ENCODE measurements at places on chromosomes 6 and 20.

DNA sequence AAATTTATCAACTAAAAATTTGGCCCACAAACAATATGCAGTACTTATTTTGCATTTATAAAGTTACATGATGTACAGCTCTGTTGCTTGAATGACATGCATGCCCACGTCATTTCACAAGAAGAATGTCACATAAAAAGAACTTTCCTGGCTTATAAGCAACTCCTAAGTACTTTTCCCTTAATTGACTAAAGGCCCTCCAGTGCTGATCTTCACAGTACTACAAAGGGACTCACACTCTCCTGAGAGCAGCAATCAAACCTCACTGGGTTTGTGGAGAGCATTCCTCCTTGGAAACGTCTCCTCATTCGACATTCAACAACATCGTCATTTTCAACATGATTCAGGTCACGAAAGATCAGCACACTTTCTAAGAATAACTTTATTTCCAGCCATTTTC is 111.1 kb downstream of the IPCEF1 start:
- DNase-seq: no peak

DNA sequence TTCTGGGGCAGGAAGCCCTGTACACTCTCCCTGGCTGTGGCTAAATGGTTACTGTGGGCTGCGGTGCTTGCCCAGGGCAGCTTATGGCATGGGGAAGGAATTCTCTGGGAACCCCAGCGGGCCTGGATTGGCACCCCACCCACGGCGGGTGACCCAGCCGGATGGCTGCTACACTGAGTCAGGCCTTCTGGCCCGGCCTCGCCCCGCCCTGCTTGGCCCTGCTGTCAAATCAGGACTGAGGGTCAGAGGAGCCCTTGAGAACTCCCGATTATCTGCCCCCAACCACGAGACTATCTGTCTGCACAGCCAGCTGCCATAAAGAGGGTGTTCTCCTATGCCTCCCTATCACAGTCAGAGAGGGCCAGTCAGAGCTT is 7.3 kb upstream of the ITPR3 start:
- no peak for DNase-seq

- no peak for DNase-seq
These were observed 159.7 kb upstream of the ZNF337 start for GRCh38 chr20:25856256-25856884.

- no peak for DNase-seq
These were observed 28.0 kb upstream of the CST5 start for GRCh38 chr20:23907579-23907978.

GRCh38 chr6:34555328-34555727 is 801 bp downstream of the SPDEF start:
- no peak for DNase-seq

- no peak for DNase-seq
These were observed 176.2 kb upstream of the CNR1 start for GRCh38 chr6:88342336-88342735.

- no peak for DNase-seq
These were observed 75.1 kb downstream of the SEL1L2 start for GRCh38 chr20:13915284-13915683.

DNA sequence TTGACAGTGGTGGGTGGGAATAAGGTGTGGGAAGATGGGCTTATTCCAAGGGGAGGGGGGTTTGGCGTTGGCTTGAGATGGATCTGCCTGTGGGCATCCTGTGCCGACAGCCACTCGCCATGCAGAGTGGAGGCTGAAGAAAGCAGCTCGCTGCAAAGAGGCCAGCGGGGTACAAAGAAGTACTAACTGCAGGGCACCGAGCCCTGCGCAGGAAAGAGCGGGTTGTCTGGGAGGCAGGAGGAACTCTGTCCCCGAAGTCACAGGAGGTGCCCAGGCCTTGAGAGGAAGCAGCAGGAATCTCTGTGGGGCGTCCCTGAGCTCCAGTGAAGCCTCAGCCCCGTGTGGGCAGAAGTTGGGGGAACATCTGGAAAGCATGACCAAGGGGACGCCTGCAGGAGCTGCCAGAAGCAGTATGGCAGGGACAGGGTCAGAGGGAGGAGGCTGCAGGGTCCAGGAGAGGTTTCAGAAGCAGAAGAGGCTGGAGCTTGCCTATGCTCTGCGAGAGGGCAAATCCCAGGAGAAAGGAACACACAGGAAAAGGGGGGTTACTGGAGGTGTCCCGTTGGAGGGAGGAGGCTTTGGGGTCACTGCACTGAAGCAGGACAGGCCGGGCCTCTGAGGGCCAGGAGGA is 77.2 kb downstream of the THBS2 start:
- no peak for DNase-seq

DNA sequence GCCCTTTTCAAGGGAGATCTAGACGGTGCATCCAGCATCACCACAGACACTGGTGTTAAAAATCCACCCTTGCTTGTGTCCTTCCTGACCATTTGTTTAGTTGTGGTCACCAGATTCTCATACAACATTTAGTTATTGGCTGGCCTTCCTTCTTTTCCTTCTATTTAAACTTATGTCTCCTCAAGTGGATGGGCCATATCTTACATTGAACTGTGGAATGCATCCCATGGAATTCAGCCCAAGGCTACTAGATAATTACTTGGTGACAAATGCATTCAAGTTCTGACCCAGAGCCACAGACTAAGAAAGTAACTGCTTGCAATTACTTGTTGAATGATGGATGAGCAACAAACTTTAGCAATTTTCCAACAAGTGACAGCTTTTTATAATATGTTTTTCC is 198.9 kb upstream of the SSTR4 start:
- no peak for DNase-seq

DNA sequence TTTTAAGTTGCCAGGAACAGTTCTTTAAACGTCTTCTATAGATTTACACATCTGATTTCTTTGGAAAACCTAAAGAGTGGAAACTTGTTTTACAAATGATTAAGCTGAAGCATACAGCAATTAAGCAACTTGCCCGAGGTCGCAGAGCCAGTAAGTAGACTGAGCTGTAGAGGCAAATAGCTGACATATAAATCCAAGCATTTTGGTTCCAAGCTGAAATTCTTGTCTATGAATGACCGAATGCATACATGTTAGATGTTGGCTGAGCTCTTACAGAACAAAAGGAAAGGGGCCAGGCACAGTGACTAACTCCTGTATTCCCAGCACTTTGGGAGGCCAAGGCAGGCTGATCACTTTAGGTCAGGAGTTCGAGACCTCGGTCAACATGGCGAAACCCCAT is 101.8 kb upstream of the SGK1 start:
- DNase-seq: no peak

DNA sequence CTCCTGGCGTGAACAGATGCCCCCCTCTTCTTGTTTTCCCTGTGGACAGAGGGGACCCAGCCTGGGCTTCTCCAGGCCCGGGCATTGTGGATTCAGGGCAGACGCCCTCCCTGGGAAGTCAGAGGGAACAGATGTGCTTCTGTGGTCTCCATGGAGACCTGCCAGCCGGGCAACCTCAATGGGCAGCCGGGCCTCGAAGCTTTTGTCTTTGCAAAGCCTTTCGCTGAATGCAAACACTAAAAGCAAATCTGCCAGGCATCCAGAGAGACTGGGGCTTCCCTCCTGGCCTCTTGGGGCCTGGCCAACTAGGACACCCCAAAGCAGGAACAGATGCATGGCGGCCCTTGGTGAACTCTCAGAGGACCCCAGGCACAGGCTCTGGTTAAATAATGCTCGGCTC is 370.0 kb upstream of the SULF2 start:
- DNase-seq: no peak

DNA sequence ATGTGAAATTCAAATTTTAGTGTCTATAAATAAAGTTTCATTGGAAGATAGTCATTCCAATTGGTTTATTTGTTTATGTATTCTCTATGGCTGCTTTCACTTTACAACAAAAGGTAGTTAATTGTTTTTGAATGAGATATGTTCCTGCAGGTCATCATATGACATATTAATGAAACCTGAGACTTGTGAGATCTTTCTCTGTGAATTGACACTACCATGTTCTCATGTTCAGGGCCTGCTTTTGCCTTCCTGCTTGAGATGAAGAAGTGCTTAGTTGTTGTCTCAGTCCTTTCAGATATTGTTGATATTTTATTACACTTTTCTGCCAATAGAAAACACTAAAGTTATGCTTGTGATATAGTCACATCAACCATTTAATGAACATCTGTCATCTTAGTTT is 132.5 kb downstream of the UTRN start:
- DNase-seq: no peak

DNA sequence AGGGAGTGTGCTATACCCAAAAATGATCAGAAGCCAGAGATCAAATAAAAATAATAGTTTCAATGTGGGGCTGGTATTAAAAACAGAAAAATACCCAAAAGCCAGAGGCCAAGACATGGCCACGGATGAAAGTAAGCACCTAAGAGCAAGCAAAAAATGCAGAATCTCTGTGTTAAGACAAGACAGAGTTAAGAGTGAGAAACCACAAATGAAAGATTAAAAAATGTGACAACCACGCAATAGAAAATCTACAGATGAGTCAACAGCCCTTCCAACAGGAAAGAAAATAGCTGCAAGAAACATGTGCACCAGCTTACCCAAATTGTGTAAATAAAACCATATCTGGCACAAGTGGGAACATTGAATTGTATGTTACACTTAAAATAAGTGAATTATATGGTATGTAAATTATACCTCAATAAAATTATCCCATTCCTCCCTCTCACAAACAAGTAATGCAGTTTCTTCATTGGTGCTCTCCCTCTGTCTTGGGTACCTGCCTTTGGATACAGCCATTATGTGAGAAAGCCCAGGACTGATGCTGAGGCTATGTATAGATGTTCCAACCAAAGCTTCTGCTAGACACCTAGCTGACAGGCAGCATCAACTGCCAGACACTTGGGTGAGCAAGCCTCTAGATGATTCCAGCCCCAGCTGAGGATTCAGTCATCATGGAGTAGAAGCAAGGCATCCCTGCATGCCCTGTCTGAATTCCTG is 55.3 kb upstream of the UFL1 start:
- DNase-seq: no peak

GRCh38 chr6:136499370-136499769 is 50.9 kb downstream of the MAP7 start:
- DNase-seq: no peak

- DNase-seq: no peak
These were observed 14.0 kb downstream of the DEFB110 start for GRCh38 chr6:50007819-50008218.

- DNase-seq: no peak
These were observed 27.5 kb upstream of the AFDN start for GRCh38 chr6:167799033-167799821.

GRCh38 chr20:48455651-48456365 is 372.0 kb downstream of the PREX1 start:
- no peak for DNase-seq

DNA sequence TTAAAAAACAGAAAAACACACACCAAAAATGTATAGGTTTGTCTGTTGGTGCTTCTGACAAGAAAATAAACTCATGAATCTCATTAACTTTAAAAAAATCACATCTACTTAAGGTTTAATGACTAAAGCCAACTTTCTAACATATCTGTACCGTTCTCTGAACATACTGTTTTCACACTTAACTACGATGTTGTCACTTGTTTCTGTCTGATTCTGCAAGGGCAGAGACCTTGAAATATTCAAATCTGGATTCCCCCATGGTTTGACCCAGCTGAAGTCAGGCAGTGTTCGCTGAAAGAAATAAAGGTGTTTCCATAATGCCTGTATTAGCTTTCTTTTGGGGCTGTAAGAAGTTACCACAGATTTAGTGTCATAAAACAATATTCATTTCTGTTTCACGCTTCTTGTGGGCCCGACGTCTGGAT is 2.7 kb upstream of the ASXL1 start:
- DNase-seq: no peak

- no peak for DNase-seq
These were observed 600 bp upstream of the SYNJ2 start for GRCh38 chr6:157981132-157981394.

GRCh38 chr20:43962530-43962929 is 47.9 kb downstream of the TOX2 start:
- no peak for DNase-seq

GRCh38 chr6:45679163-45679562 is 301.4 kb upstream of the SUPT3H start:
- DNase-seq: no peak

DNA sequence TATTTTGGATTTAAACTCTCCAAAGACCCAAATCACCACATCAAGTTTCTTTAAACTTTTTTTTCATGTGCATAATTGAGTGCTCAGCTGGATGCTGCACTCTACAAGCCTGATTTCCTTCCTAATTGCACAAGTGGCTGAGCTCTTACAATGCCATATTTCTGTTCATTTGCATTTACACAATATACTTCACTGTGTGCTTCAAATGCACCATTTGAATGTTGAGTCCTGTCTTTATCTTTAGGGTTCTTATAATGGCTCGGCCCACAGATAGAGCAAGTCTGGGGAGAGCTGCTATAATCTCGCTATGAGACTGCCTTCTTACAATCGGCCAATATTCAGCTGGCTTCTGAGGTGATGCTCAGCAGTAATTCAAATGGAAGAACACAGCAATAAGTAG is 200.6 kb upstream of the MAP3K7 start:
- no peak for DNase-seq

GRCh38 chr20:59010995-59011873 is 4.2 kb upstream of the CTSZ start:
- peak; percentile 85 for DNase-seq

GRCh38 chr6:21377356-21377755 is 216.2 kb upstream of the SOX4 start:
- no peak for DNase-seq

- no peak for DNase-seq
These were observed 13.8 kb downstream of the TMX4 start for GRCh38 chr20:8005575-8006366.

DNA sequence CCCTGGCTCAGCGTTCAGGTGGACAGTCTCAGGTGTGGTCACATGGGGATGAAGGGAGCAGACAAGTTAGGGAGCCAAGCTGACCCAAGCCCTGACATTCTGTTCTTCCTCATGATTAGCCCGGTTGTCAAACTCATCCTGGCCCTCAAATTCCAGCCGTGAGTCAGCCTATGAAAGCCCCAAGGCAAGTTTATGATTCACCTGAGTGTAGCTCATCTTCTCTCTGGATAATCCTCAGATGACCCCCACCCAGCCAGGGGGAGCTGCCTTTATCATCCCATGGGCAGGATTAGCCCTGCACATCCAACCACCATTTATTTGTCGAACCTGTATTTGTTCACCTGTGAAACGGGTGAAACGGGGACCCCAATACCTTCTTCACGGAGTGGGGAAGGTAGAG is 161.9 kb downstream of the DHX35 start:
- DNase-seq: no peak

- DNase-seq: peak; percentile 46
These were observed 408.6 kb upstream of the ADGRB3 start for GRCh38 chr6:68226460-68226859.

DNA sequence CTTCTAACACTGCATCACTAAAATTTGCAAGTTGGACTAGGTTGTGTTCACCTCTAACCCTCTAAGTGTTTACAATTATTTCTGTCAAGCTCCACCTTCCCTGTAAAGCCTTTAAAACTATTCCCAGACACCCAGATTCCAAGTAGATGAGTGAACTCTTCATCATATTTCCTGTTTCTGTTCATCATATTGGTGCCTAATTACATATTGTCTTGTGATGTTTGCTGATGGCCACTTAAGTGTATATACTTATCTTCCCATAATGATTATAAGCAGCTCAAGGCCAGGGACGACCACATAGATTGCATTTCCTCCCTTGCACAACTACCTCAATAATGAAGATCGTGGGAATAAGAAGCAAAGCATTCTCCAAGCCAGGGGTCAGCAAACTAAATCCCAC is 16.8 kb downstream of the TNFRSF21 start:
- DNase-seq: no peak
